ENCODE measurements at places on chromosomes 2 and 18. TPM values are rescaled to one million over a fixed set of nuclear protein-coding genes. Genes with fewer than 3 reads are reported as not detected.

Gene SAG
- not detected for total RNA-seq

Gene ALLC
- total RNA-seq: not detected

Gene ARL6IP6
- total RNA-seq: 27.3 TPM

Gene TUBA3E
- 0.13 TPM for total RNA-seq

Gene IMPACT
- 41.9 TPM for total RNA-seq

Gene RAMP1
- 0.63 TPM for total RNA-seq

Gene ACTG2
- 1.4 TPM for total RNA-seq

Gene CYP27C1
- total RNA-seq: 2.3 TPM

Gene UGT1A5
- total RNA-seq: not detected

Gene CHRND
- not detected for total RNA-seq

Gene TTN
- 0.59 TPM for total RNA-seq

DNA sequence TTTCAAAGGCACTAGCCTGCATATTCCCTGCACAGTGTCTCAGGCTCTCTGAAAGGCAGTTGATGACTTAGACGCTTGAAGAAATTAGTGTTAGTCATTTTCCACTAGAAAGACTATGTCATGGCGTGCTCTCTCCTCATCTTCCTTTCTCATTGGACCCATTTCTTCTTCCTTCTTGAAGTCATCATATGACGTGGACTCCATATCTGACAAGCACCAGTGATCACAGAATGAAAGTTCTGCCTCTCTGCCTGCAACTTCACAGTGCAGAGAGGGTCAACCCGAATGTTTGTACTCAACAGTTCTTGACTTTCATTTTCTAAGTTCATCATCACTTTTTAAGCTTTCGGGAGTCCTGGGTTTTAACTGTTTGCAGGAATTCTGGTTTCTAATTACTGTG, 63.7 kb upstream of the CYRIA start:
- DNase-seq: no peak
- H3K4me1 ChIP-seq: no peaks in the 10 kb centered on the region
- no peaks in the 10 kb centered on the region for H3K27me3 ChIP-seq
- no peak overlapping the region for H3K27ac ChIP-seq
- no peaks in the 10 kb centered on the region for H3K36me3 ChIP-seq

- H3K4me3 ChIP-seq: no peak overlapping the region
- H3K36me3 ChIP-seq: peaks cover 4% of the 10 kb centered on the region
- H3K4me1 ChIP-seq: no peaks in the 10 kb centered on the region
Measured at GRCh38 chr18:52481116-52481515, 141.1 kb downstream of the DCC start.

GRCh38 chr2:96789245-96789617, 26.8 kb upstream of the CNNM3 start:
- H3K27ac ChIP-seq: no peak overlapping the region
- H3K4me3 ChIP-seq: no peak overlapping the region
- DNase-seq: no peak

- H3K27me3 ChIP-seq: no peaks in the 10 kb centered on the region
- no peaks in the 10 kb centered on the region for H3K4me1 ChIP-seq
- H3K27ac ChIP-seq: no peak overlapping the region
- H3K36me3 ChIP-seq: no peaks in the 10 kb centered on the region
- no peak overlapping the region for H3K4me3 ChIP-seq
- DNase-seq: no peak
Measured at GRCh38 chr2:181780047-181780651, 99.8 kb upstream of the NEUROD1 start.

DNA sequence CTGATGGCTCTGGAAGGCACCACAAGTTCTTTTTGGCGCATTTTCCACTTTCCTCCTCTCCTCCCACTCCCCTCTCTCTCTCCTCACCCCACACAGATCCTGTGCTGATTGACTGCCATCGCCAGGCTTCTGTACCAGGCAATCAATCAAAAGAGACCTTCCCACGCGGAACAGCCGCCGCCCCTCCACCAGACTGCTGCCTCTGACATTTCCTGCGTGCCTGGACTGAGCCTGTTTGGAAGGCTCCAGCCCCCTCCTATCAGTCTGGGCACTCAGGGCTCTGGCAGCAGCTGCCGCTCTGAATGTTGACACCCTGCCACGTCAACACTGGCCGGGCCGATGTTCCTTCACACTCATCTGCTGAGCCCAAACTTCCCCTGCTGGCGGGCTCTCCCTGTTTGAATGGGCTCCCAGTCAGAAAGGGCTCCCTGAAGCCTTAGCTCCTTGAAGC, 467.7 kb downstream of the EPHA4 start:
- H3K27ac ChIP-seq: no peak overlapping the region
- no peaks in the 10 kb centered on the region for H3K36me3 ChIP-seq
- H3K4me3 ChIP-seq: no peak overlapping the region
- H3K4me1 ChIP-seq: no peaks in the 10 kb centered on the region

- no peaks in the 10 kb centered on the region for H3K4me1 ChIP-seq
- peaks cover 5% of the 10 kb centered on the region for H3K36me3 ChIP-seq
- no peak overlapping the region for H3K27ac ChIP-seq
- no peaks in the 10 kb centered on the region for H3K27me3 ChIP-seq
Measured at GRCh38 chr2:205776139-205776538, 93.8 kb downstream of the NRP2 start.

DNA sequence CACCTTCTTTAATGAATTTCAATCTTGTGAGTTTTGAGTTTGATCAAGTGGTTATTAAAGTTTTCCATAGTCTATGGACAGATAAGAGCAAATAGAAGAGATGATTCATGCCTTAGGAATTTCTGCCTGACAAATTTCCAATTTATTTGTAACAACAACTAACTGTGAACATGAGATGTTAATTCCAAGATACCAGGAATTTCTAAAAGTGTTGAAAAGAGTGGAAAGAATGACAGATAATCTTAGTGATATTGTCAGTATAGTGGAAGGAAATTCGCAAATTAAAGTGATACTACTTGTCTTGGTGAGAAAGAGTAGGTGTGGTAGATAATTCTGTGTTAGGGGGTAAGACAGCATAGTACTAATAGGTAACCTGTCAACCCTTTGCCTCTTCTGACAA, 82.4 kb downstream of the AGPS start:
- no peak for DNase-seq
- no peaks in the 10 kb centered on the region for H3K4me1 ChIP-seq
- H3K4me3 ChIP-seq: no peak overlapping the region
- H3K27ac ChIP-seq: no peak overlapping the region
- no peaks in the 10 kb centered on the region for H3K27me3 ChIP-seq

GRCh38 chr2:75003276-75003675, 44.8 kb downstream of the POLE4 start:
- no peaks in the 10 kb centered on the region for H3K4me1 ChIP-seq
- H3K36me3 ChIP-seq: peaks cover 5% of the 10 kb centered on the region
- H3K27me3 ChIP-seq: no peaks in the 10 kb centered on the region
- H3K4me3 ChIP-seq: no peak overlapping the region
- no peak for DNase-seq

DNA sequence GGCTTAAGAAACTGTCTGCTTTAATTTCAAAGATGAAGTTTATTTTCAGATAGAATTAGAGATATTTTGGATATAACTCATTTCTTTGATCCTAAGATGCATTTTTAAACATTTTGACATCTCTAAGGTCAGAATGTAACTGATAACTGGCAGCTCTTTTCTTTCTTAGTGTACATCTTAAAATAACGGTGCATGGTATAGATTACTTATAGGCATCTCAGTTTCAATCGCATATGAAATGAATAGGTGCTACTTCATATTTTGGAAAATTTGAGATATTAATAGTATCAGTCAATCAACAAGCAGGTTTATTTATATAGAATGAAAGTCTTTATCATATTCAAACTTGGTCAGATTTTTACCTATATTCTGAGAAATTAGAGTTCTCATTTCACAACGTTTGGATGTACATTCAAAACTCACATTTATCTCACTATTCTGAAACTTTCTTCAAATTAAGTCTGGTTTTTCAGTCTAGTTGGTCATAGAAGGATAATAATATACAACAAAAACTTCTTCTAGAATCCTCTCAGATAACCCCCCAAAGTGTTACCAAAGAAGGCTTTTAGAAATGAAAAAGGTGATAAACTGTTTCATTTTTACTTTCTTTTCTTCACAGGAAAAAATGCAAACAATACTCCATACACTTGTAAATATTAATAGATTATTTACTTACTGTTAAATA, 122.8 kb upstream of the WDSUB1 start:
- DNase-seq: no peak
- no peaks in the 10 kb centered on the region for H3K4me1 ChIP-seq
- H3K4me3 ChIP-seq: no peak overlapping the region

DNA sequence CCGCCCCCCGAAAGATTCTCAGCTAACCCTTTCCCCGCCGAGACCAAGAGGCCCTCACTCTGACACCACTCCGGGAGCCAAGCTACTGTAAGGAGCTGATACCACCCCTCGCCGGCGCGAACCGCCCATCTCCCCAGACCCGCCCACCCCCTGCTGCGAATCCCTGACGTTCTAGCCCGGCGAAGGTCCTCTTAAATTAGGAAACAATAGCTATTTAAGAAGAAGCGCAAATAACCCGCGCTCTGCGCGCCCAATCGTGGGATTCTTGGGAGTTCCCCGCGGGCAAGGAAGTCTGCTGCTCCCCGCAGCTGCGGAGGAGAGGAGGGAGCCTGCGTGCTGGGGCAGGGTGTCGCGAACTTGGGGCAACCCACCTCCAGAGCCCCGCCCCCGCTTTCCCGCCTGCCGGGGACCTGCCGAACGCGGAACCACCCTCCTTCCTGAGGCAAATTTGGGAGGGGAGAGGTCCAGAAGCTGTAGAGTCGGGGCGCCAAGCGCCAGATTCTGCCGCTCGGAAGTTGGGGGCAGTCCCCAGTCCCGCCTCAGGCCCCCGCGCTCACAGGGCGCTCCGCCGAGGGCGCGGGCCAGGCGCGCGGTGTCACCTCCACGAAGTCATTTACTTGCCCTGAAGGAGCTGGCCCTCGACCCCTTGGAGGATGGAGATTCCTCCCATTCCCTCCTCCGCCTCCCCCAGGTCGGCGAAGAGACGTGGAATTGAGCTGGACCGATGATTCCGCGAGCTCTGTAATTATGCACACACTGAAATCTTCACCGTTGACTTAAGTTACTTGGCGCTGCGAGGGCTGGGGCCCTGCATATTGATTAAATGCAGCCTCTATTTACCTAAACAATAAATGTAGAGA, 8.4 kb upstream of the SP9 start:
- H3K27ac ChIP-seq: no peak overlapping the region
- peak overlapping the region; percentile 74 for H3K4me3 ChIP-seq
- peaks cover 3% of the 10 kb centered on the region for H3K4me1 ChIP-seq
- DNase-seq: peak; percentile 57

GRCh38 chr2:234286956-234287355, 209.9 kb downstream of the ARL4C start:
- no peak overlapping the region for H3K27ac ChIP-seq
- no peaks in the 10 kb centered on the region for H3K4me1 ChIP-seq
- no peak overlapping the region for H3K4me3 ChIP-seq
- DNase-seq: no peak
- H3K36me3 ChIP-seq: no peaks in the 10 kb centered on the region
- no peaks in the 10 kb centered on the region for H3K27me3 ChIP-seq

GRCh38 chr18:58344861-58345463, 283.9 kb downstream of the ALPK2 start:
- peak overlapping the region; percentile 94 for H3K27ac ChIP-seq
- peaks cover 33% of the 10 kb centered on the region for H3K36me3 ChIP-seq
- H3K4me1 ChIP-seq: peaks cover 18% of the 10 kb centered on the region
- H3K4me3 ChIP-seq: peak overlapping the region; percentile 51
- H3K27me3 ChIP-seq: no peaks in the 10 kb centered on the region
- DNase-seq: no peak

DNA sequence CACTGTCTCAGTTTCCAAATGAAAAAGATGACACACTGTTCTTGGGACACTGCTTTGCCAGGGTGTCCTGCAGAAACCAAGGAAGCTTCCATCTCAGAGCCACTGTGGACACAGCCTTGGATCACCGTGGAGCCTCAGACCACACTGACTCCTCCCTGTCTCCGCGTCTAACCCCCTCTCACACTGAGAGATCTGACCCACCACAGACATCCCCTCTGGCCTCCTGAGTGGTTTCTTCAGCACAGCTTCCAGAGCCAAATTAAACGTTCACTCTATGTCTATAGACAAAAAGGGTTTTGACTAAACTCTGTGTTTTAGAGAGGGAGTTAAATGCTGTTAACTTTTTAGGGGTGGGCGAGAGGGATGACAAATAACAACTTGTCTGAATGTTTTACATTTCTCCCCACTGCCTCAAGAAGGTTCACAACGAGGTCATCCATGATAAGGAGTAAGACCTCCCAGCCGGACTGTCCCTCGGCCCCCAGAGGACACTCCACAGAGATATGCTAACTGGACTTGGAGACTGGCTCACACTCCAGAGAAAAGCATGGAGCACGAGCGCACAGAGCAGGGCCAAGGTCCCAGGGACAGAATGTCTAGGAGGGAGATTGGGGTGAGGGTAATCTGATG, 113.4 kb upstream of the PKDCC start:
- H3K4me3 ChIP-seq: no peak overlapping the region
- no peak overlapping the region for H3K27ac ChIP-seq
- no peak for DNase-seq

DNA sequence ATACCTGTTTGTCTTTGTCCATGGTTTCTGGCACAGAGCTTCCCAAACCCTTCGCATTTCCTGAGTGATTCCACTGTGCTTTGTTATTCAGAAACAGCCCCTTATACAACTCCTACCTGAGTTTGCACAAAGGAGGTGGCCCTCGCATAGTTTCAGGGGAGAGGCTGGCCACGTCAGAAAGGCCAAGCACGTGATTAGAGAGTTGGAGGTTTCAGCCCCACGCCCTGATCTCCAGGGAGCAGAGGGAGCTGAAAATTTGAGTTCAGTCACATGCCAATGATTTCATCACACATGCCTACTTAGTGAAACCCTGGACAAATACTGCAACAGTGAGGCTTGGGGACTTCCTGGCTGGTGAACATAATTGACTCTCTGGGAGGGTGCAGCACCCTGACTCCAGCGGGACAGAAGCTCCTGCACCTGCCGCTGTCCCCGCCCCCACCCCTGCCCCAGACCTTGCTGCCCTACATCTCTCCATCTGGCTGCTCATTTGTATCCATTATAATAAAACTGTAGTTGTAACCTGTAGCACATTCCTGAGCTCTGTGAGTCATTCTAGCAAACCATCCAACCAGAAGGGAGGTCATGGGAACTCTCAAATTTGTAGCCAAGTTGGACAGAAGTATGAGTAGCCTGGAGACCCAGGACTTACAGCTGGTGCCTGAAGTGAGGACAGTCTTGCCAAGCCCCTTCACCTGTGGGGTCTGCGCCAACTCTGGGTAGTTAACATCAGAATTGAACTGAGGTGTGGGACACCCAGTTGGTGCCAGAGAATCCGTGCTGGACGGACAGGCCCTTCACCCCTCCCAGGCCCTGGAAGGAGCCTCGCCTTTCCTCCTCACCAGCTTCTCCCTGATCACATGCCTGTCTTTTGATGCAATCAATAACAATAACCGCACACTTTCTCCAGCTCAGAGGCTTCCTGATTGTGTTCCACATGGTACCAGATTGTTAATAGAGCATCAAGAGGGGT, 224.3 kb downstream of the ANAPC1 start:
- H3K27me3 ChIP-seq: no peaks in the 10 kb centered on the region
- H3K4me1 ChIP-seq: peaks cover 4% of the 10 kb centered on the region

GRCh38 chr2:71505770-71506140, 52.4 kb downstream of the DYSF start:
- H3K27ac ChIP-seq: no peak overlapping the region
- H3K27me3 ChIP-seq: no peaks in the 10 kb centered on the region
- H3K4me1 ChIP-seq: 0 out of 2 replicates have a peak, but pooled peaks cover 2% of the 10 kb centered on the region
- no peak overlapping the region for H3K4me3 ChIP-seq

GRCh38 chr2:240386326-240386725, 49.1 kb upstream of the GPC1 start:
- H3K27ac ChIP-seq: no peak overlapping the region
- no peak for DNase-seq
- H3K27me3 ChIP-seq: no peaks in the 10 kb centered on the region
- no peaks in the 10 kb centered on the region for H3K36me3 ChIP-seq
- H3K4me1 ChIP-seq: no peaks in the 10 kb centered on the region
- H3K4me3 ChIP-seq: no peak overlapping the region

All from H9 (cell line).